ENCODE measurements at places on chromosomes 12 and 14.
A peak's percentile ranks its signal among the peaks of the same experiment; 100 is the strongest.

DNA sequence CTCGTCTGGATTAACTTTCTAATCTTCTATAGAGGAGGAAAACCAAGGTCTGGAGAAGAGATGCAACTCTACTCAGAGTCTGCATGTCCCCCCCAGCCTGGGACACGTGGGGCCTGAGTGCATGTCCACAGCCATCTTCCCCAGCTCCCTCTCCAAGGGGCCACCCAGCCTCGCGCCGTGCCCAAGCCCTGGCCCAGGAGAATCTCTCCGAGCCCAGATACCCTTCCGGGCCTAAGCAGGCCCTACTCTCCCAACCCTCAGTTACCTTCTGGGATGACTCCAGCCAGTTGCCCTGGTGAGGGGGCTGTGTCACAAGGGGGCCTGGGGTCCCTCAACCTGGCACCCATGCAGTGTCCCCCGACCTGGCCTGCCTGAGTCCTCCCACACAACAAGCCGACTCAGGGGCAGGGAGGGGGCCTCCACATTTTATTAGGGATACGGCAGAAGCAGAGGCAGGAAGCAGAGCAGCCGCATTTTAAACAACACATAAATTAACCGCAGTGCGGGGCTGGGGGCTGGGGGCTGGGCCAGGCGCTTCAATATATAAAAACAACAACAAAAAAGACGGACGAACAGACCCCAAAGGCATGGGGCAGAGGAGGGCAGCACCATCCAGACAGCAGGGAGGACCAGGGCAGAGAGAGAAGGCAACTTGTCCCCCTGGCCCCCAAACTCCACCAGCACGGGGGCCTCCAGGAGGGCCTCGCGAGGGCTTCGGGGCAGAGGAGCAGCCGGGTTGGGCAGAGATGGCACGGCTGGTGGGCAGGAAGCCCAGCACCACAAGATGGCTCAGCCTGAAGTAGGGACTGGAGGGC lies 37.3 kb downstream of the NCKAP5L start:
- no peak for DNase-seq

DNA sequence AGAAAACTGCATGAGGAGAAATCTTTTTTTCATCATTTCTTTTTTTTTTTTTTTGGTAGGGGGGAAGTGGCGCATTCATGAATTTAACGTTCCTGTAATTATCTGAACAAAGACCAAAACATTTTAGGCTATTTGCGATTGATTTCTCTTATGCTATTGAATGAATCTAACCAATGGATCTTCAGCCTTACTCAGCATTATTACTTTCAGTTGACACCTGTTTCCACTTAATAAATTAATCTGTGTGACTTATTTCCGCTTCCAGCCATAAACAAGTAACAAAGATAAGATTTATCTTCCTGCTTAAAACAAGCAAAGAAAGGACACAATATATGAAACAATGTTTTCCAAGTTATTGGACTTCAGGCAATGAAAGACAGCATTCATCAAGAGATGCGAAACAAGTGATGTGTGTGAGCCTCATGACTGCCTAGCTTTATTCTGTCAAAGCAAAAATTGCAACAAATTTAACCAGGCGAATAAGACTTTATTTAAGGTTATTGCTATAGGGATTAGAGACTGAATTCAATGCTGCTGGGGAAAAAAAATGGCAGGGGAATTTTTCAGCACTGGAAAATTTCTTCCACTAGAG lies 1026.9 kb downstream of the LRFN5 start:
- no peak for DNase-seq

DNA sequence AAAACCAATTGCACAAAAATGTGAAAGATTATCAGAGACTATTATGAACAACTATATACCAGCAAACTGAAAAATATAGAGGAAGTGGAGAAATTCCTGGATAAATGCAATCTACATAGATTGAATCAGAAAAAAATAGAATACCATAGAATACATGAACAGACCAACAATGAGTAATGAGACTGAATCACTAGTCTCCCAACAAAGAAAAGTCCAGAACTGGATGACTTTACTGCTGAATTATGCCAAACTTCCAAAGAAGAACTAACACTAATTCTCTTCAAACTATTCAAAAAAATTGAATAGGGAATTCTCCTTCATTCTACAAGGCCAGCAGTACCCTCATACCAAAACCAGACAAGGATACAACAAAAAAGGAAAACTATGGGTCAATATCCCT lies 60.6 kb downstream of the GUCY2C start:
- DNase-seq, result no peak

DNA sequence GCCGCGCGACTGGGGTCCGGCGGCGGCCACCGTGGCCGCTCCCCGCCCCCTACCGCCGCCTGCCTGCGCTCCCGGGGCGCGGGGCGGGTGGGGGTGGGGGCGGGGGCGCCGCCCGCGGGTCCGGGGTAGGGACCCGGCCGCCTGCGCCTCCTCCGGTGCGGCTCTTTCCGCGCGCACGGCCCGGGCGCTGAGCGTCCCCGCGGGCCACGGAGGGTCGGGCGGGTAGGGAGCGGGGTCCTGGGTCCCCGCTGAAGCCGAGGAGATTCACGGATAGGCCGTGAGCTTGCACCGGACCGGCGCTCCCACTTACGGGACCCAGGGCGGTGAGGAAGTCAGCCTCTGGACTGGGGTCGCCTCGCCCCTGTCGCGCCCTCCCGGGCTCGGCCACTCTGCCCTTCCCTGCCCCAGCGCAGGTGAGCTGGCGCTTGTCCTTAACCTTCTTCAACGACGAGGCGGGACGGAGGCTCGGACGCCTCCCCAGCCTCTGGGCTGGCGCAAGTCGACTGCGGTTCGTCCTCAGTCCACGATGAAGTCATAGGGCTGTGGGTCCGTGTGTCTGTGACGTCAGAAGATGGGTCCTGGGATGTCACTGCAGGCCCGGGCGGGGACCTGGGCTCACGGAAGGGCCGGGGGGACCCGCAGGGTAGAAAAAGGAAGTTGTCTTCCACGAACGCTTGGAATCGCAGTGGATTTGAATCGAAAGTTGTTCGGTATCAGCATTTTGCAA lies 514 bp downstream of the FBXO34 start:
- peak; percentile 6 for DNase-seq

GRCh38 chr14:20719777-20720176 lies 25.9 kb upstream of the EDDM3A start:
- DNase-seq, result no peak

- DNase-seq, result no peak
These were observed 74.2 kb downstream of the KICS2 start for GRCh38 chr12:64147875-64148274.

GRCh38 chr12:7118881-7119280 lies 9.8 kb downstream of the RBP5 start:
- no peak for DNase-seq

GRCh38 chr14:90617961-90618360 lies 198.3 kb downstream of the TTC7B start:
- no peak for DNase-seq

- DNase-seq, result no peak
These were observed 1.0 kb upstream of the BTG1 start for GRCh38 chr12:92146497-92147224.

DNA sequence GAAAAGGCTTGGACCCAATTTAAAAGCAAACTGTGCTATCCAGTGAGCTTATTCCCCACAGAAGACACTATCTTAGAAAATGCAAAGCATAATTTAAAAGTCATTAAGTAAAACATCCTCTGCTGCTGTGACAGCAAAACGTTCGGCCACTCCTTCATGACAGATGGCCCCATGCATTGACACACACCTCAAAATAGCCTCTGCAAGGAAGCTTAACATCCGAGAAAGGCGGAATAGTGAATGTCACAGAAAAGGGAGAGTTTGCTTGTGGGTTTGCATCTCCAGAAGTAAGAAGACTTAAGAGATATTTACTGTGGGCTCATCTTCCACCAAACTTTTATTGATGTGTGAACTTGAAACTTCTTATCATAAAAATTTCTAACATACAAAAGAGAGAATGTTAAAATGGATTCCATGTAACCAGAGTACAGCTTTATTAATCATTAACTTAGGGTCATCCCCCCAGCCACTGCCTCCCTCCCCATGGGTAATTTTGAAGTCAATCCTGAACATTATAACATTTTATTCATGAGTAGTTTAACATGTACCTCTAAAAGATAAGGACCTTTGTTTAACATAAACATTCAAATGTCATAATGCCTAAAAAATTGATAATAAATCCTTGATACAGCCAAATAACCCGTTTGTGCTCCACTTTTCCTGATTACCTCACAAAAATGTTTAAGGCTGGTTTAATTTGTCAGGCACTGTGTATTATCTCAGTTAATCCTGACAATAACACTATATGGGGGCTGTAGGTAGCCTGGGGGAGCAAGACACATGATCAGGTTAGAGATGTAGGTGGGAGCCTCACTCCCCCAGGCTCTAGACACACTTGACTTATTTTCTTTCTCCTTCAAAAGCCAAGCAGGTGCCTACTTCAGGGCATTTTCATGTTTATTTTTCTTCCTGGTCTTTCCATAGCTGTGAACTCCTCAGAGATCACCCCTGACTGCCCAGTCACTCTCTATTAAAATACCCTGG lies 119.7 kb upstream of the TMCC3 start:
- no peak for DNase-seq

DNA sequence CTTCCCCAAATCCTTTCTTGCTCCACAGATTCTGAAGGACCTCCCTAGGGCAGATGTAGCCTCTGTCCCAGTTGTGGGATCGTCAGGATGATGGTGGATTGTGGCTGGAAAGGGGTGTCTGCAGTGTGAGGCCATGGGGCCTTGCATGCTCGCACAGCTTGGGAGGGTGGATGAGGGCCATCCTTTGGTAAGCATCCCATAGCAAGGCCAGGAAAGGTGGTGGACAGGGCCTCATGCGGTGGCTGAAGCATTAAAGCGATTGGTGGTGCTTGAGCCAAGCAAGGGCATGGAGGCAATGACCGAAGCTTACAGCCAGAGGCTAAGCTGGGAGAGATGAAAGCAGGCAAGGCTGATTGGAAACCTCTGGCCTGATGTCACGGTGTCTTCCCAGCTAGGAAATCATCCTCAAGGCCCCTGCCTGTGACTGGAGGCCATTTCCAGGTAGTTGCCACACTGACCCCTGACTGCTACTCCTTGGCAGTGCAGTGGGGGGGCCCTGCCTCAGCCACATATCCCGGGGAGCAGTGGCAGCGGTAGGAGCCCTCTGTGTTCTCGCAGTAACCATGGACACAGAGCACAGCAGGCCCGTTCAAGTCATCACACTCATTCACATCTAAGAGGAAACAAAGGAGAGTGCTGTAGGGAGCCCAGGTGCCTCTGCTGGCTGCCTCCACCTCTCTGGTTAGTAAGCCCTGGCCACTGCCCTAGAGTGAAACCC lies 7.0 kb downstream of the ISCA2 start:
- no peak for DNase-seq

GRCh38 chr12:93706824-93707223 lies 29.6 kb downstream of the CRADD start:
- DNase-seq, result no peak

- DNase-seq, result no peak
These were observed 185.7 kb upstream of the BTG1 start for GRCh38 chr12:92331383-92331782.

DNA sequence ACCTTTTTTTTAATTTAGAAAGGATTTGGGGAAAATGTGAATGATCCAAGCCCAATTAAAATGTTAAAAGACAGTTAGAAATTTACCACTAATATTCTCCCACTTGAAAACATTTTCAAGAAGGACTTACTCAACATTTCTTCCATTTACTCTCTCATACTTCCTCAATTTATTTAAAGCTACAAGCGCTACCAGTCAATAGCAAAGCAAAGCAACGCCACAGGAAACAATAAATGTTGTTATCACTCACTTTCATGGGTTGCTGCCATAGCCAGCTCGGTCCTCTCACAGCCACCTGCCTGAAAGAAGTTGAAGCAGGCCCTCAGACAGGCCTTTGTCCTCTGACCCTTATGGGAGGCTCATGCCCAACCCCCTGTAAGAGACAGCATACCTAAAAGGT lies 6.0 kb upstream of the SOS2 start:
- no peak for DNase-seq

- no peak for DNase-seq
These were observed 126.7 kb upstream of the HIF1A start for GRCh38 chr14:61568572-61569011.

DNA sequence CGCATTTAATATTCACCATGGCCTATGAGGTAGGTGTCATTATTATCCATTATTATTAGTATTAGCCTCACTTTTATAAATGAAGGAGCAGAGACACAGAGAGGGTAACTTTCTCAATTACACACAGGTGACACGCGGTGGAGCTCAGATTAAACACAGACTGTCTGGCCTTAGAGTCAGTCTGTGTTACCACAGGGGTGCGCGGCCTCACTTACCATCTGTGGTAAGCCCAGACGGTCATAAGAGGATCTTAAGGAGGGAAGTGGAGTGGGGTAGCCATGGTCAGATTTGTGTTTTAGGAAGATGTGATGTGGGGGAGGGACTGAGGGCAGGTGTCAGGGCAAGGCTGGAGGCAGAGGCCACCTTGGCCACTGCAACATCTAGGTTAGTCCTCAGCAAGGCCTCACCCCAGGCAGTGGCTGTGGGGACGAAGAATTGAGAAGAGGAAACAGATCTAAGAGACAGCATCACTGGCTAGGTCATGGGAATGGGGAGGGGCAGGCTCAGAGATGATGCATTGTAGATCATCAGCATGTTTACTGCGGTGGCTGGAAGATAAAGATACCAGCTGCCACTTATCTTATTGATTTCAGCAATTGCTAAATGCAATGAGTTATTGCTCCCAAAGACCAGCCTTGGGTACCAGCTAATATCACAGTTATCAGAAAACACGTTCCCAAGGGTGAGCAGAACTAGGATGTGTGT lies 67.1 kb downstream of the SERPINA3 start:
- DNase-seq, result no peak

DNA sequence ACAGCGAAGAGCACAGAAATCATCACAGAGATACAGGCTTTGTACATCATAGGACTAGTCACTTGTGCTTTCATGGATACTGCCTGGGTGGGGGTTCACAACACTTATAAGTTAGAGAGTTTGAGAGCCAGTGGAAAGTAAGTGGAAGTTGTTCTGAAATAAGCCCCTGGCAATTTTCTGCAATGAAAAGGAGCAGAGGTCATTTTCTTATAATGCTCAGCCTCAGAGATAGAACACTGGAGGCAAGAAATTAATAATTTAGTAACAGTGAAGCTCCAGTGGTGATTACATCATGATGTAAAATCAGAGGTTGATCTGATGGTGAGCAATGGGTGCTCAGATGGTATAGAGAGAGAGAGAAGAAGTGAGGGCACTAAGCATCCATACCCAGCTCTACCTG lies 5.8 kb downstream of the KRT6A start:
- no peak for DNase-seq

DNA sequence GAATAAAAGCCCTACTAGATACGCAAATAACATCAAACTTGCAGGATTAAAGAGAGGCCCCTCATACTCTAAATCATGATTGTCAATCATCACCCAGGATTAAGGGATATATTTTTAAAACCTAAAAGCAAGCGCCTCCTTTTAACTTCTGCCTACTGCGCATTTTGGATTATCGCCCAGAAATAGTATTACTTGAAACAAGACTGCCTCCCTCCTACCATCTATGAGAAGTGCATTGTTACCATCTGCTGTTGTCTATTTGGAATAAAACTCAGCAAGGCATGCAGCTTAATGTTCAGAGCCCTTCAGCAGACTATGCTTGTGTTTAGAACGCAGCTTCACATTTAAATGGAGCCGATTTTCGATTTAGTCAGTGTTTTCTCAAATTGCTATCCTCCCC lies 79.6 kb downstream of the EXOC5 start:
- no peak for DNase-seq
